CD4-positive, CD25-positive, alpha-beta regulatory T cell (primary cell): ENCODE measurements at places on chromosomes 2 and 18. TPM values are rescaled to one million over a fixed set of nuclear protein-coding genes. Genes with fewer than 3 reads are reported as not detected.

The NEB gene
- total RNA-seq: 1.3 TPM

The ZSWIM2 gene
- not detected for total RNA-seq

The CCDC85A gene
- total RNA-seq: not detected

The NYAP2 gene
- 0.20 TPM for total RNA-seq

The PRPF40A gene
- total RNA-seq: 126 TPM

The DSC2 gene
- not detected for total RNA-seq

The EGR4 gene
- 0.69 TPM for total RNA-seq

The TTR gene
- not detected for total RNA-seq

The GPR55 gene
- total RNA-seq: 24.4 TPM

The CRACDL gene
- 0.10 TPM for total RNA-seq

The POTEI gene
- not detected for total RNA-seq

The RAB27B gene
- 8.5 TPM for total RNA-seq

The CFAP53 gene
- total RNA-seq: 0.35 TPM

The TBR1 gene
- 0.32 TPM for total RNA-seq

The GCG gene
- not detected for total RNA-seq

The ITGA4 gene
- total RNA-seq: 18.8 TPM

The AP1S3 gene
- total RNA-seq: 3.7 TPM

The CPS1 gene
- 0.59 TPM for total RNA-seq

The DCDC2C gene
- not detected for total RNA-seq
